Adipose tissue (tissue), 3 donors: ENCODE measurements at places on chromosomes 3 and 15. TPM values are rescaled to one million over a fixed set of nuclear protein-coding genes. Genes with fewer than 3 reads are reported as not detected.

Gene DAZL
- not detected for polyA plus RNA-seq

Gene SLC51A
- 0.33 TPM for polyA plus RNA-seq

Gene SNAPC5
- 34.9 TPM for polyA plus RNA-seq

Gene ANKRD34C
- not detected for polyA plus RNA-seq

Gene HHATL
- 2.0 TPM for polyA plus RNA-seq

Gene CHRD
- 14.2 TPM for polyA plus RNA-seq

Gene FES
- polyA plus RNA-seq = 49.3 TPM

Gene GOLGA8J
- polyA plus RNA-seq = 0.67 TPM

Gene SAXO2
- 3.3 TPM for polyA plus RNA-seq

Gene ACTRT3
- 0.95 TPM for polyA plus RNA-seq

Gene RTP4
- polyA plus RNA-seq = 4.9 TPM

Gene ZMYND10
- 1.1 TPM for polyA plus RNA-seq

Gene MYZAP
- 22.4 TPM for polyA plus RNA-seq

Gene ITIH3
- polyA plus RNA-seq = 0.53 TPM

Gene BBX
- 10.3 TPM for polyA plus RNA-seq

Gene RAD51
- 0.31 TPM for polyA plus RNA-seq

Gene MCTP2
- 3.8 TPM for polyA plus RNA-seq

Gene CLDN16
- polyA plus RNA-seq = 0.28 TPM

Gene C3orf85
- not detected for polyA plus RNA-seq

Gene LDHAL6B
- polyA plus RNA-seq = not detected
